ENCODE measurements at places on chromosomes 13 and 19.

DNA sequence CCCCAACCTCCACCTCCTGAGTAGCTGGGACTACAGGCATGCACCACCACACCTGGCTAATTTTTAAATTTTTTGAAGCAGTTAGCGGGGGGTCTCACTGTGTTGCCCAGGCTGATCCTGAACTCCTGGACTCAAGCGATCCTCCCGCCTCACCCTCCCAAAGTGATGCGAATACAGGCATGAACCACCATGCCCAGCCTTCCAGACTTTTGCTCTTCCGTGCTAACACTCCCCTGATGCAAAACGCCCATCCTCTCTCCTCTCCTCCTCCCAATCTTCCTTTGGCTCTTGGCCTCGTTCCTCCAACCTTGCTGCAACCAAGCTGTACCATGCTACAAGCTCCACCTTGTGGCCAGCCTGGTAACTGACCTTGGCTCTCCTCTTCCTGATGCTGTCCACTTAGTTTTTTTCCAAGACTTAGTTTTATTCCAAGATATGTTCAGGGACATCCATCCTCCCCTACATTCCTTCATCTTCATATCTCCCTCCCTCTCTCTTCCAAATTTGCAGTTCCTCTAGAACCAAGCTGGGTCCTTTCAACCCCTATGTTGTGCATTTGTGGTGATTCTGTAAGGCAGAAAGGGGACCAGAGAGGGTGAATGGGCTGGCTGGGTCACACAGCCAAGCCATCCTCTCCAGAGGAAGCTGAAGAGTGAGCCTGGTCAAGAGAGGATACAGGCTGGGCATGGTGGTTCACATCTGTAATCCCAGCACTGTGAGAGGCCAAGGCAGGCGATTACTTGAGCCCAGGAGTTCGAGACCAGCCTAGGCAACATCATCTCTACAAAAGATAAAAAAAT is 32.8 kb downstream of the TINCR start:
- peak; percentile 17 for DNase-seq

DNA sequence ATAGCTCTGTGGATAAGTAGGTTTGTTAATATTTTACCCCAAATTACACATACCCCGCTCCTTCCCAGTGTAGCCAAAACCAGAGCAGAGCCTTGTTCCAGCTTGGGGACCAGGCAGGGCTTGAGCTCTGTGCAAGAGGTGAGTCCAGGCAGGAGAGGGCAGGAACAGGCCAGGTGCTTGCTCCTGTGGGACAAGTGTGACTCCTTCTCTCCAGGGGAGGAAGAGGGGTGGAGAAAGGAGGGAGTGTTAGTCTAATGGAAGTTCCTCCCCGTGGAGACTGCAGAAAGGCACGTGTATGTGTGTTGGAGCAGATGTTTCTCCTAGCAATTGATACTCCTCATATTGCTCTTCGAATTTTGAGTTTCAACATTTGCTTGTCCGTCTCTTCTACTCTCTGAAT is 201.0 kb downstream of the FGF9 start:
- no peak for DNase-seq

GRCh38 chr19:50796128-50796633 is 6.0 kb downstream of the ACP4 start:
- DNase-seq = no peak

- no peak for DNase-seq
Observed at GRCh38 chr13:79395881-79396280, 10.2 kb downstream of the RBM26 start.

DNA sequence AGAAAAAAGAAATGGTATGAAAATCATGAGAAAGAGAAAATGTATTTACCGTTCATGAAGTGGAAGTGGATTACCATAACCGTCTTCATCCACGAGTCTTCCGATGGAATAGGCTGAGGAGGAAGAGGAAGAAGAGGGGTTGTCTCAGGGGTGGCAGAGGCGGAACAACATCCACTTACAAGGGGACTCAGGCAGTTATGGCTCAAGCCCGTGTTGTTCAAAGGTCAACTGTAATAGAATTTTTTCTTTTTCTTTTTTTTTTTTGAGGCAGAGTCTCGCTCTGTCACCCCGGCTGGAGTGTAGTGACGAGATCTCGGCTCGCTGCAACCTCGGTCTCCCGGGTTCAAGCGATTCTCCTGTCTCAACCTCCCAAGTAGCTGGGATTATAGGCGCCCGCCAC is 16.9 kb upstream of the ADGRL1 start:
- DNase-seq = no peak

DNA sequence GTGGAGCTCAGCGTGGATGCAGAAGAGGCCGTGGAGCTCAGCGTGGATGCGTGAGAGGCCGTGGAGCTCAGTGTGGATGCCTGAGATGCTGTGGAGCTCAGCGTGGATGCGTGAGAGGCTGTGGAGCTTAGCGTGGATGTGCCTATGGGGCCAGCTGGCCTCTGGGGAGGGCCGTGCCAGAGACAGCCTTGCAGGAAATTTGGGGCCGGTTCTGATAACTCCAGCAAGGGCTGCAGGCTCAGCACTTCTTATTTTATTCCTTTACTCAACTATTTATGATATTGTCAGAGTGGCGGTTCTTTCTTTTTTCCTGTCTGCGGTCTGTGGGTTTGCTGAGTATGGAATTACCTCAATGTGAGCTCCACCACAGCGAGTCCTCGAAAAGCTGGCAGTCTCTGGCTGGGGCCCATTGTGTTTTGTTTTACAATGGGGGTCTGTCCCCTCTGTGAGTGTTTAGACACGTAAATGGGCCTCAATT is 17.8 kb upstream of the TMEM255B start:
- DNase-seq = no peak

DNA sequence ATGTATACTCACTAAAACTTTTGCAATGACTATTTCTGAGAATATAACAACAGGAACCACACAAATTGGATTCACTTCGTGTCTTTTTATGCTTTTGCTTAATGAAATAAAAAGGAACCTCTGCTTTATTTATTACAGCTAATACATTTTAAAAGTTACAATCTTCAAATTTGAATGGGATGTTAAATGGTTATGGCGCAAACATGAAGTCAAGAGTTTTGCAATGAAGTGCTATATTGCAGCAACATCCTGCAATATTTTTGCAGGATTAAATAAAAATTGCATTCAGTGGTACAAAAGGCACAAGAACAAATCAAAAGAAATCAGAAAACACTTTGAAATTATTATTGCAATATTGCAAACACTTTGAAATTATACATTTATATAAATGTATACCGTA is 1519.0 kb upstream of the MIR17HG start:
- no peak for DNase-seq

- no peak for DNase-seq
Observed at GRCh38 chr13:103187721-103188156, 121.5 kb upstream of the SLC10A2 start.

GRCh38 chr19:7701654-7702457 is at the start of gene FCER2:
FCER2 (minus strand) TSS chr19:7702131; CDS start chr19:7699760, 2,371 bp downstream.
- no peak for DNase-seq

DNA sequence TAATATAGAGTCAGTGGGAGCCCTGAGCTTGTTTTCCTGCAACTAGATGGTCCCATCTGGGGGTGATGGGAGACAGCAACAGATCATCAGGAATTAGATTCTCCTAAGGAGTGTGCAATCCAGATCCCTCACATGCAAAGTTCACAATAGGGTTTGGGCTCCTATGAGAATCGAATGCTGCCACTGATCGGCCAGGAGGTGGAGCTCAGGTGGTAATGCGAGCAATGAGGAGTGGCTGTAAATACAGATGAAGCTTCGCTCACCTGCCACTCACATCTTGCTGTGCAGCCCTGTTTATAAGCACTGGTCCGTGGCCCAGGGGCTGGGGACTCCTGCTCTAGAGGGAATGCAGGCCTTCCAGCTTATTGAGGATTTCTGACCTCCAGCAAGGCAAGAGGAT is 5.7 kb downstream of the ZNF558 start:
- DNase-seq = no peak

DNA sequence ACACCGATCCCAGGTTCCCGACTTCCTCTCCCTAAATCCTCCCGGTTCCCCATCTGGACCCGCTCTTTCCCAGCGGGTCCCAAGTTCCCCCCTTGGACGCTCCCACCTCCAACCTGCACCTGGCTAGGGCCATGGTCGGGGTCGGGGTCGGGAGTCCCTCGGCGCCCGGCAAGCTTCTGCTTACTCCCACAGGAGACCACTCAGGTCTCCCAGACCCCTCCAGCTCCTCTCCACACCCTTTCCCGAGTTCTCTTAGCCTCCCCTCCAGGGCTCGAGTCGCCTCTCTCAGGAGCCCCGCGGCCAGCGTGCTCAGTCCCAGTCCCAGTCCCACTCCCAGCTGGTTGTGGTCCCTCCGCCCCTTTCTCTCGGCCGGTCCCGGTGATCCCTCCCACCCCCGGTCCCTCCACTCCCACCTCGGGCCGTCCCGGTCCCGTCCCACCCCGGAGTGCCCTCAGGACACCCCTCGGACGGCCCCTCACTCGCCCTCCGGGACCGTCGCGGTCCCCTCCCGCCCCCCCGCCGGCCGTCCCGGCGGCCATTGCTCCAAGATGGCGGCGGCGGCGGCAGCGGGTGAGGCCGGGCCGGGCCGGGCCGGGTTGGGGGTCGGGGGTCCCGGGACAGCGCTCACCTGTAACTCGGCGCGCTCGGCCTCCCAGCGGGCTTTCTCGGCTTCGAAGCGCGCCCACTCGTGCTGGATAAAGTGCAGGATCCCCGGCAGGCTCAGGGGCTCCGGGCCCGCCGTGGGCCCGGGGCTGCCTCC is at the start of gene FKRP:
FKRP (plus strand) TSS at position 537 of the 760 bp plus-strand sequence. CDS start 9,394 bp downstream, outside the sequence.
- peak; percentile 31 for DNase-seq

DNA sequence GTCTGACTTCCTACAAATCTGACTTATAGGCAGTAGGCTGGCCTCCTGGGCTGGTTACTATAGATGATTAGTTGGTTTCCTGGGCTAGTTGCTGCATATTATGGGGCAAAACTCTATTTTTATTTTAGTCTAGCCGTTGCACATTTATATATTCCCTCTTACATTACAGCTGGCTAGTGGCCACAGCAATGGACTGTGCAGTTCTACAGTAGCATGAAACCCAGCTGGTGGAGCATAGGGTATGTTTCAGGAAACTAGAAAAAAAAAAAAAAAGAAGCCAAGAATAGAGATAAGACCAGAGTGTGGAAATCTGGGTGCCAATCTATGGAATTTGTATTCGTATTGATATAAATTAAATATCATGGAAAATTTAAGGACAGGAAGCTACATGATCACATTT is 304.4 kb upstream of the NBEA start:
- no peak for DNase-seq

DNA sequence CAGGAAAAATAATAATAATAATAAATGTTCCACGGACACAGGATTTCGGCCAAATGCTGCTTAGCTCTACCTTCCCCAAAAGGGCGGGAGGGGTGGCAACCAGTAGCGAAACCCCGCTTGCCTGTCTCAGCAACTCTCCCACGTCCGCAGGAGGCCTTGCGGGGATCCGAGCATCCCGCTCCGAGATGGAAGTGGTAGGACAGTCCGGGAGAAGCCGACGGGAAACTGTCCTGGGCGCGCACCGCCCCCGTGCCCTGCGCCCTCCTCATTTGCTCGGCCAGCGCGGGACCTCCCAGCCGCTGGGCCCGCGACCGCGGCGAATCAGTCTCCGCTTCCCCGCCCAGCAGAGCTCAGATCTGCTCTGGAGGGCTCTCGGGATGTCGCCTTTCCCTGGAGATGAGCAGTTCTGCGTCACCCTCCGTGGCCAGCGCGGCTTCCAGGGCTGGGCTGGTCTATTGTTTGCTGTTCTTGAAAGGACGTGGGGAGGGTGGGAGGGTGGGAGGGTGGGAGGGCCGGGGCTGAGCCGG is 48.9 kb upstream of the PABPC3 start:
- no peak for DNase-seq

- DNase-seq = no peak
Observed at GRCh38 chr19:15263361-15263985, 31.2 kb upstream of the EPHX3 start.

DNA sequence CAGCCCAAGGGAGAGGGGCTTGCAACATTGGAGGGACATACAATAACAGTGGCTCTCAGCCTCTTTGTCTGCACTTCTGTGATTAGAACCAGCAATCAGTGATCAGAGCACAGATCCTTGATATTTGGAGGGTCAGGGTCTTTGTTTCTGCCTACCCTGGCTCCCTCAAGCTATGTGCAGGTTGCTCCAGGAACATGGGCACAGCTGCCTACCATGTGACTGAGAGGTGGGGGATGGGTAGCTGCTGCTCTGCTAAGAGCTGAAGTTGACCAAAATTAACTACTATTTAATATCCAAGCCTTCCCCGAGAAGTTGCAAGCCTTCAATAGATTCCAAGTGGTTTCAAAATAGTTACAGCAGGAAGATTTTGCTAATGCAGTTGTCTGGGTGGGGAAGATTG is 202.6 kb downstream of the ZIC5 start:
- no peak for DNase-seq

DNA sequence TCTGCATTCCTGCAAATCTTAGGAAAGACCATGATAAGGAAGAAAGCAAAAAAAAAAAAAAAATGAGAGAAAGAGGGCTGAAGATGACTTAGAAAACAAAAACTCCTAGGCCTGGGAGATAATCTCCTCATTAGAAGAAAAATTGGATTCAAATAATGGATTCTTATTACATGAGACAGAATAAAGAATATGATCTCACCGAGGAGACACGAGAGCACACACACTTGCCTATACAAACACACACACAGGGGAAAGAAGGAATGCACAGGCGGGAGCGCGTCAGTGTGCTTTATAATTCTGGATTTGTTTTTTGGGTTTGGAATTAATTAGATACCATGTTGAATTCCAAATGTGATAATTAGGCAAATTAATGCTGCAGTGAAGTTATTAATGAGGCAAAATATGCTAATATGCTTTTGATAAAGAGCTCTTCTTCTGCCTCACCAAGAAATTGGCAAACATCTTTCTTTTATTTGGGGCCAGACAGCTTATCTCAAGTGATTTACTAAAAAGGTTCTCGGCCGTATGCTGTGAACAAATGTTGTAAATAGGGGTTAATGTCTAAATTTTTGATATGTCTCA is 36.1 kb upstream of the PCDH8 start:
- no peak for DNase-seq

DNA sequence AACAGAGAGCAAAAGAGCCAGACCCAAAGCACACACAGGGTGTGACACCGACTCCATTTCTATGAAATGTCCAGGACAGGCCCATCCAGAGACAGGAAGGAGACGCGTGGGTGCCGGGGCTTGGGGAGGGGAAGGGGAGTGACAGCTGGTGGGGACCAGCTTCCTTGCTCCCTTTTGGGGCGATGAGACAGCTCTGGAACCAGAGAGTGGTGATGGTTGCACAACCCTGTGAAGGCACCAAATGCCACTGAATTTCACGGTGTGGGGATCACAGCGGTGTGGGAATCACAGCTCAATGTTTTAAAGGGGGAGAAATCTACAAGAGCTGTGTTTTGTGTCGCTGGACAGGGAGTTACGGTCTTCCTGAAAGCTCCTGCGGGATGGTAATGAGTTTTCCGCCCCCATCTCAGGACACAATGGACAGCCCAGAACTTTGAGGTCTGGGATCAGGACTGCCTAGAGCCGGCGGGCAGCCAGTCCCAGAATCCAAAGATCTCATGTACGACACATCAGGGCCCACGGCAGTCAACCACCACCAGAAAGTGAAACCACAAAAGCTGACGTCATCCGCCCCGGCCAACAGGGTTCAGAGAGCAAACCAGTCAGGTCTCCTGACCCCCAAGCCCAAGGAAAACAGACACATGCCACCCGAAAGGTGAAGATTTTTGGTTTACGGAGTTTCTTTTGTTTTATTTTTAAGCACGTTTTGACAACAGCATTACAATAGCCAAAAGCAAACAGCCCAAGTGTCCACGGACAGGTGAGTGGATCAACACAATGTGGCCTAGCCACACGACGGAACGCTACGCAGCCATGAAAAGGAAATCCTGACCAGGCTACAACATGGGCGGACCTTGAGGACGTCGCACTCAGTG is 7.3 kb downstream of the SGTA start:
- peak; percentile 61 for DNase-seq

GRCh38 chr13:96090240-96091101 is 564 bp downstream of the HS6ST3 start:
- no peak for DNase-seq

GRCh38 chr13:40617801-40618356 is 48.6 kb downstream of the FOXO1 start:
- DNase-seq = no peak
